CD8-positive, alpha-beta T cell (primary cell): ENCODE measurements at places on chromosomes 2 and 18.
A peak's percentile ranks its signal among the peaks of the same experiment; 100 is the strongest.

- DNase-seq = no peak
These were observed 374.2 kb upstream of the HNMT start for GRCh38 chr2:137590102-137590501.

DNA sequence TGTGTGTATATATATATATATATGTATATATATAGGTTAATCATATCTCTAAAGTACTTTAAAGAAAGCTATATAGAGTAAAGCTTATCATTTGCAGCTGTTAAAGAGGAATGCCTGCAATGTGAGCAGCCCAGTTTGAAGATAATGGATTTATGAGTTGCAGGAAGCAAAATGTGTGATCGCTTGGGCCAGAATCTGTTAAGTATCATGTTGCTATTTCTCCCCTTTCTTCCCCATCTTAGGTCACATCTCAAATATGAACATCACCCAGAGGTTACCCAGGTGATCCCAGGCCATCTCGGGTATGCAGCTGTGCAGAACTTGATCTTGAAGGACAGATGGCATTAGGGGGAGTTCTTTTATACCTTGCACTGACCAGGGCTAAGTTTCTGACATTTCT lies 316.5 kb downstream of the MTX2 start:
- no peak for DNase-seq

- DNase-seq = peak; percentile 42
These were observed 176.0 kb downstream of the SMAD2 start for GRCh38 chr18:47754311-47755101.

DNA sequence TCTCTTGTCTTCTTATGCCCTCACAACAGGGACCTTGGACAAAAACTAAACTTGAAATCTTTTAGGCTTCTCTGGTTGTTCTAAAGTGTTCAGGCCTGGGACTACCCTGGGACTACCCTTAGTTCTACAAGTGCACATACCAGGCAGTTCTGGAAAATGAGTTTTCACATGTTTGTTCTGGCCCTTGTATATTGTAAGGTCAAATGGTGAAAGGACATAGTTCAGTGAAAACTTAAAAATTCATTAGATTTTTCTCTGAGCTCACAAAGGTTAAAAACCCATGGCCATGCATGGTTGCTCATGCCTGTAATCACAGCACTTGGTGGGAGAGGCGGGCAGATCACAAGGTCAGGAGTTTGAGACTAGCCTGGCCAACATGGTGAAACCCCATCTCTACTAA lies 875.5 kb upstream of the FAM98A start:
- no peak for DNase-seq

DNA sequence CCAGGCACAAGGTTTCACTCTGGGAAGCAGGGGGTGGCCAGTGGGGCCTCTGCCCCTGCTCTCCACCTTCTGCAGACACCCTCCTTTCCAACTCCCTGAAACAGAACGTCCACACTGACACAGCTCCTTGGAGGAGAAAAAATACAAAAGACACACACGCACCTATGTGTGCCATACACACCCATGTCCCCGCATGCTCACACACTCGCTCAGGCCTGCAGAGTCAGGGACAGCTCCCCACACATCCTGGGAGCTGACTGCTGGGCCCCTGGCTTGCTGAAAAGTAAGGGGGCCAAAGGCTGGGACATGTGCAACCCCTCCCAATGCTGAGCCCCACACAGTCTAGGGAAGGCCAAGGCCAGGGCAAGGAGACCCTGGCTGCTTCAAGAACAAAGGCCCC lies 200.5 kb downstream of the TNS1 start:
- DNase-seq = no peak
